Erythroblast (primary cell): ENCODE measurements at places on chromosomes 12 and 14.

- no peak for DNase-seq
Measured at GRCh38 chr14:67392800-67393199, 19.2 kb downstream of the PLEK2 start.

- DNase-seq = no peak
Measured at GRCh38 chr12:12115514-12115913, 44.8 kb downstream of the BCL2L14 start.

DNA sequence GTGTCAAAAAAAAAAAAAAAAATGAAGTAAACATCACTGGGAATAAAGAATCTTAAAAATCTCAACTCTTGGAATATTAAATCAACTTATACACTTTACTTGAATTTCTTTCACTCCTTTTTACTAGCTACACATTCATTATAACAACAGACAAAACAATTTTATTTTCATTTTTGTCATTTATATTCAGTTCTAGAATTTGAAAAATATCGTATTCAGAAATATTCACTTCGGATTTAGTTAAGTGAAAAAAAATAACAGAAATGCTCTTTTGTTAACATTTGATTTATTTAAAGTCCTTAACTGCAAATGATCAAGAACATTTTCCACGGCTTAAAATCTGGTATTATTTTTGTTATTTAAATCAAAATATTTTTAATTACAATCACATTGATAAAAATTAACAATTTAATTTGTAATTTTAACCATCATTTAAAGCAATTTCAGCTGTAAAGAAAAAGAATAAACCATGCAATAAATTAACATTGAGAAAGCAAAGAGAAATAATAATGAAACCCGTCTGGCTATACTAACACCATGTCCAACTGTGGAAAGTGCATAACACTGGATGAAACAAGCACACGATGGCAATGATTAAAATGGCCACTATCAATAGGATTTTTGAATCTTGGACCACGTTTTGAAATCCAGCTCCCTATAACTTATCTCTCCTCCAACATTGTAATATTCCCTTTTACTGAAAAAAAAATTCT, 5.2 kb downstream of the FOXA1 start:
- DNase-seq = no peak

DNA sequence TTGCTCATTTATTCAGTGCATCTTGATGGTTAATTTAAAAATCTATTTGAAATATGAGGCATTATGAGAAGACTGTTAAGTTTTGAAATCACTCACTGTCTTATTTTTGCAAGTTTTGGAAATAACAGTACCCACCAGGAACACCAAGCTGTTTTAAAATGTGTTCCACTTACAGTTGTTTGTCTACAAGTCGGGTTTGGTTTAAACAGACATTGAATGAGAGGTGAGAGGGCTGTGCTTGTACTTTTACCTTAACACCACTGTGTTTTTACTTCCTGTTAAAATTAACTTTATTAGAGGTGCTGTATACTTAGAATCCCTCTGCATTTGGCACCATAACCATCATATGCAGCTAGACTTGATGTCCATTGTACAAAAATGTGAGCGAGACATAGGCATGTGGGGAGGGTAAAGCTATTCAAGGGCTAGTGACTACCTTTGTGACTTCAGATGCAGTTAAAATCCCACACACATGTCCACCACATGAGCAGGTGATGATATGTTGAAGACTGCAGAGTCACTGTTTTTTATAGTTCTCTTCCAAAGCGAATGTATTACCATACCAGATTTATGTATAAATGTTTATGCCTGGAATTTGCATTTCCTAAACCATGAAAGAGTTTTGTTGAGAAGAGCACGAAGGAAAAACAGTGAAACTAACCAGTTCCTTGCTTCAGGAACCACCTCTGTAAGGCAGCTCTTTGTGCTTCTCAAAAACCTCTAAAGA, 12.9 kb downstream of the ELK3 start:
- DNase-seq = no peak

DNA sequence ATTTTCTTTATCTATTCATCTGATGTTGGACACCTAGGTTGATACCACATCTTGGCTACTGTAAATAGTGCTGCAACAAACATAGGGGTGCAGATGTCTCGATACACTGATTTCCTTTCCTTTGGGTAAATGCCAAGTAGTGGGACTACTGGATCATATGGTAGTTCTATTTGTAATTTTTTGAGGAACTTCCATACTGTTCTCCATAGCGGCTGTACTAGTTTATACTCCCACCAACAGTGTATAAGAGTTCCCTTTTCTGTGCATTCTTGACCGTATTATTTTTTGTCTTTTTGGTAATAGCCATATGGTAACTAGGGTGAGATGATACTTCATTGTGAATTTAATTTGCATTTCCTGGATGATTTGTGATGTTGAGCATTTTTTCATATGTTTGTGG, 71.8 kb downstream of the LRP6 start:
- DNase-seq = no peak

DNA sequence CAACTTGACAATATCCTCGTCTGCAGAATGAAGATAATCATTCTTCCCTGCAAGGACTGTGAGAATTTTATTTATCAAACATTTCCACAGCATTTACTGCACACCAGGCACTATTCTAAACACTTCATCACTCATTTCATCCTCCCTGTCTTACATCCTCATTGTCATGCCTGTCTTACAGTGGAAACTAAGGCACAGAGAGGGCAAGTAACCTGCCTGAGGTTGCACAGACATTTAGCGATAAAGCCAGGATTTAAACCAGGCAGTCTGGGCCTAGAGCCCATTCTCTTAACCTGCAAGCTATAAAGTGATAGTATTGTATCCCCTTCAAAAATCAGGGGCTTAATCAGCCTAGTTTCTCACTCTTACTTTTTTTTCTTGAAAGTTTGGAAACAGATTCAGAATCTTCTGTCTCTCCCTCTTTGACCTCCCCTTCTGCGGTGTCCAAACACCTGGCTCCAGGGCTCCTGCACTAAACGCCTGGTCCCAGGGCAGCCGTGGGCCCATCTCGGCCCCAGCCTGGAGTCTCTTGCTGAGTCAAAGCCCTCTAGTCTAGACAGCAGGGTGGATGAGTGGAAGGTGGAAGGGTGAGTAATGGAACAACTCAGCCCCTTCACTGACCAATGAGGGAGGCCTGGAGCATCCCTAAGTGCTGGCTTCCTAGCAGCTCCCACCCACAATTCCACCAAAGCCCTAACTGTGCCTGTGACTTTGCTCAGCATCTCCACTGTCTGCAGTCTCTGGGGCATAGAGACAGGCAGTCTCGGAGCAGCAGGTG, 12.5 kb downstream of the ISM2 start:
- no peak for DNase-seq

DNA sequence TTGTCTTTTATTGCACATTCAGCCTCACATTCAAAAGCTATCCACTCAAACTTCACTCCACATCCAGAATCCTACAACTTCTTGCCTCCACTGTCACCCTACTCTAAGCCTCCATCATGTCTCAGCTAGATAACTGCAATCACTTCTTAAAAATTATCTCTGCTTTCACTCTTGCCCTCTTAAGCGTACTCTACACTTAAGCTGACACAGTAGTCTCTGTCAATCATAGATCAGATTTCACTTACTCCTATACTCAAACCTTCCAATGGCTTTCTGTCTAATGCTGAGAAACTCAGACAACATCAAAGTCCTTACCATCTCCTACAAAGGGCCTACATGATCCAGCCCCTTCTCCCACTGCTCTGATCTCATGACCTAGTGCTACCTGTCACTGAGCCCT, 304.1 kb downstream of the ITPR2 start:
- no peak for DNase-seq

- no peak for DNase-seq
Measured at GRCh38 chr12:56479625-56480024, 8.3 kb downstream of the GLS2 start.

DNA sequence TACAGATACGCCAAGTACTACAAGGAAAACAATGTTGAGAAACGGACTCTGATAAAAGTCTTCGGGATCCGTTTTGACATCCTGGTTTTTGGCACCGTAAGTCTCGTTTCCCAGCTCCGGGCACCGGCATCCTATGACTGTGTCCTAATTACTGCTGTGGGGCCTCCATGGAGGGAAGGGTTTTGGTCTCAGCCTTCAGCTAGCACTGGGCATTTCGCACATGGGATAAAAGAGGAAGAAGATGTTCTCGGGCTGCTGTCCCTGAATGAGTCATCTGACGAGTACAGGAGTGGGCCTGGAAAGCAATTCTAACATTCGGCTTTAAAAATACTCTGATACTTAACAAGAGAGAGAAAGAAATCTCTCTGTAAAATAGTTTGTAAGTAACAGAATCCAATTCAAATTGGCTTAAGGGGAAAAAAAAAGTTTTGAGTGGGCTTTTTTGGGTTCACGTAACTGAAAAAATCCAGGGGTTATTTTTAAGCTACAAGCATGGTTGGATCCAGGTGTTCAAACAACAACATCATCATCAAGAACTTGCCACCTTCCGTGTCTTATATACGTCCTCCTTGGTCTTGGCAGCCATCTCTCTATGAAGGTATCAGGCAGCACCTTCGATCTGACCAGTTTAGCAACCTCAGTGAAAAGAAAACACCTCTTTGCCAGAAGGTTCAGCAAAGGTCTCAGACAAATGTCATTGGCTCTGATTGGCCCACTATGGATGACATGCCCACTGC, 34.4 kb upstream of the P2RX4 start:
- no peak for DNase-seq

DNA sequence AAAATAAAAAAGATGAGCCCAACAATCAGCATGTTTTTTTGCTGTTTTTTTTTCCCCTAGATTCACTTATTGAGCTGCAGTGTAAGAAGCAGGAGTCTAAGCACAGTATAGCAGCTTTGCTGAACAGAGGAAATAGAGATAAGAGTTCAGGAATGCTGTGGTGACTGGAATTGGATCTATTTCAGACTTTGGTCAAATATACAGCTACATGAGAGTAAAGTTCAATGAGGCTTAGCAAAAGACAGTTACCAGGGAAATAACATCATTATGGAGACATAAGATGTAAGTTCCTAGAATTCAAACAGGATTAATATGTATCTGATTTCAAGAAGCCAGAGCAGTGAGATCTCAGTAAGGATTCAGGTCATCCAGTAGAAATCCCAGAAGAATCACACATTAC, 613.0 kb downstream of the RPS29 start:
- no peak for DNase-seq

- no peak for DNase-seq
Measured at GRCh38 chr12:46265734-46266133, 3.1 kb downstream of the SLC38A1 start.

GRCh38 chr14:29339494-29340172, 573.0 kb downstream of the FOXG1 start:
- no peak for DNase-seq

DNA sequence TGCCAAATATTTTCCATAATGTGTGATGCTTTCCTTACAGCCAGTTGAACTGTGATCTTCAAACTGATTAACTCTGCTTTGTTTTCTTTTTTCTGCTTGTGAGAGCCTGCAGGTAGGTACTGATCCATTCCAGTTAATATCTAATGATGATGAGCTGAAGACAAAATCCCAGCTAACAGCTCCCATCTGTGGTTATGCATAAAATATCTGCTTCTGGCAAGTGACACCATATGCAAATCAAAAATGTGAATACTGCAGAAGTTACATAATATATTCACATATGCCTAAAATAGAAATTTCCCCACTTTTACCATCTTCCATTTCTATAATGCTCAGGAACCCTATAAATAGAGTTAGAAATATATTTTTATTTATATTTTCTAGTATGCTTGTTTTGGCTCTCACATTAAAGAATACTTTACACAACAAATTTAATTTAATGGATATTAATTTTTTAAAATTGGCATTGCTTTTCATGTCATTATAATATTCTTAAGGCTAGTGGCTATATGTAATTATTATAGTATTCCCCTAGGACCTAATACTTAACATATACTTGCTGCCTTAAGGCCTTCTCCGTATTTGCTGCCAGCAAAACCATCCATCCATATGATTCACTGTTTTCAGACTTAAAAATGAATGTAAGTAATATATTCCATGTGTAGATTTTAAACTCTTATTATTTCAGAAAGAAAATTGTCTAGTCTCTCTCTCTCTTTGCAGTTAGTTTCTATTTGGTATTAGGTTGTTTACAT, 83.8 kb downstream of the CCER1 start:
- DNase-seq = no peak

- DNase-seq = no peak
Measured at GRCh38 chr14:77000340-77001270, 27.9 kb downstream of the IRF2BPL start.

- DNase-seq = no peak
Measured at GRCh38 chr14:64640839-64641238, 63.4 kb upstream of the PLEKHG3 start.

DNA sequence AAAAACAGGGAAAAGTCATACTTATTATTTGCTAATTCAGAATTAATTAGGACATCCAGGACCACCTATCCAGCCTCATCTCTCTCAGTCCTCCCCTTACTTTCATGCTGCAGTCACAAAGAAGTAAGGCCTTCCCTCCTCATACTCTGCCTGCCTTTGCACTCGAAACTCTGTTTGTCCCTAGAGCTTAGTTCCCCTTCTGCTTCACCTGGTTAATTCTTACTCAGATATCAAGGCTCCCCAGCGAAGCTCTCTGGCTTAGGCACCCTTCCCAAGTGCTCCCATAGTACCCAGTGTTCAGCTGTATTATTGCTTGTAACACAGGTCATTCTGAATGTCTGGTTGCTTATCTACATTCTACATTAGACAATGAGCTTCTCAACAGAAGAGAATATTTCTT, 81.3 kb downstream of the ERGIC2 start:
- no peak for DNase-seq

DNA sequence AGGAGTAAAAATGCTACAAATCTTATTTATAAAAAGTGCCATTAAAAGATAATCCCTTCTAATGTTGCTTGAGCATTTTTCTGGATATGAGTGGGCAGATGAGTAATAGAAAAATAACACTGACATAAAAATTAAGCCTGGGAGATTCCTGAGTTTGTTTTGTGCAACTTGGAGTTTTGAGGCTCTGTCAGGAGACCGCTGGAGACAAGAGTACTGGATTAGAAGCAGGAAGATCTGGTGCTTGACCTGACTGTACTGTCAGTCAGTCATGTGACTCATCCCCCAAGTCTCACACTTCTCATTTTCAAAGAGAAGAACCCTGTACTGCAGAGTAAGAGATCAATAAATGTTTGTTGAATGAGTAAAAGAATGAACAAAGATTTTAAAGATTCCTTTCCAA, 29.4 kb downstream of the ANO4 start:
- no peak for DNase-seq

DNA sequence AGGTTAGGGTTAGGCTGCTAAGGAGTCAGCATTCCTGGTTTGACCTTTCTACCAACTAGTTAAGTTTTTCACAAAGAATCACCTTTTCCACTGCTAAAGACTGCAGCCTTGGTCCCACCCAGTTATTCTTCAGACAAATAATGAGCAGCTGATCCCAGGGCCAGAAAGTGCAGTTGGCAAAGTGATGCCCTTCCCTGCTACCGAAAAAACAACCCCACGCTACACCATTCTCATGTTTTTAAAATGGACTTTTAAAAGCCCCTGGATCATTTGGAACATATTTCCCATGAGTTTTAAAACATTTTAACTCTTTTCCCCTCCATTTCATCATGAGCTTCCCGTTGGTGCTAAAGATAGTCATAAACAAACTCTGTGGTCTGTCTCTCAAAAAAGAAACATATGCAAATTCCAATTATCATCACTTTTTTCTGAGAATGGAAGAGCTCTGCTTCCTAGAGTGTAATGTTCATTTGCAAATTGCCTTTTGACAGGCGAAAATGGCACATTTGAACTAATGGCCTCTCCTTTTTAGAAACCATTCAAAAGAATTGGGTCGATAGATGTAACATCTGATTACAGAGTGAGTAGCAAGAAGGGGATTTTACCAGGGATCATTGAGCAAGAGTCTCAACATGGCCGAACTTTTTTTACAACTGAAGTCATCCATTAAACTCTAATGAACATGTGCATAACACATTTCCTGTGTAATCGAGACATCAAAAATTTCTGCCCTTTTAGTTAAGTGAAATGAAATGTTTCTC, 129.3 kb upstream of the RAP1B start:
- DNase-seq = no peak

GRCh38 chr12:131436922-131437705, 273.8 kb upstream of the SFSWAP start:
- no peak for DNase-seq
